ENCODE measurements at places on chromosomes 4 and X.

DNA sequence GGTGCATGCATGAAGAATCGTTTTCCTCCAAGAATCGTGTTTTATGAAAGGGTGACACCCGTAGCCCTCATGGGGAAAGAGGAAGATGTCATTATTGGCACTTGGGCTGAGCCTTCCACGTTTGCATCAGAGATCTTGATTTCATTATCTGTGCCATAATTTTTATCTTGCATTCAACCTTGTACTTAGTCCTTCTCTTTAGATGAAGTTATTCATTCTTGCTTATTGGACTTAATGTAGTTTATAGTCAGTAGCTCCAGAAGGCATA is 66.8 kb downstream of the GAB1 start:
- no peak overlapping the region for H3K4me3 ChIP-seq
- peaks cover 8% of the 10 kb centered on the region for H3K4me1 ChIP-seq
- H3K27ac ChIP-seq: no peak overlapping the region
- H3K27me3 ChIP-seq: no peaks in the 10 kb centered on the region

DNA sequence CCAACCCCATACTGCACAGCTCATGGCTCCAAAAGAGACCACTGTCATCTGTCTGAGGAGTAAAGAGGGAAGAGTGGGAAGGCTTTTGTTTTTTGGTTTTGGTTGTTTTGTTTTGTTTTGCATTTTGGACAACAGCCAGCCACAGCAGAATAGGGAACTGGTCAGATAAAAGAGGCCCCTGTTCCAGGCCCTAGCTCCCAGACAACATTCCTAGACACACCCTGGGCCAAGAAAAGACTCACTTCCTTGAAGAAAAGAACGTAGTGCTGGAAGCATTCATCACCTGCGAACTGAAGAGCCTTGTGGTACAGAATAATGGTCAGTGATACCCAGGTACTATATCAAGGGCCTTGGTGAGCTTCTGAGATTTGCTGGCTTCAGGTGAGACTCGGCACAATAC is 619.4 kb upstream of the SPANXN1 start:
- no peaks in the 10 kb centered on the region for H3K4me1 ChIP-seq
- H3K4me3 ChIP-seq: no peak overlapping the region
- H3K27ac ChIP-seq: no peak overlapping the region

DNA sequence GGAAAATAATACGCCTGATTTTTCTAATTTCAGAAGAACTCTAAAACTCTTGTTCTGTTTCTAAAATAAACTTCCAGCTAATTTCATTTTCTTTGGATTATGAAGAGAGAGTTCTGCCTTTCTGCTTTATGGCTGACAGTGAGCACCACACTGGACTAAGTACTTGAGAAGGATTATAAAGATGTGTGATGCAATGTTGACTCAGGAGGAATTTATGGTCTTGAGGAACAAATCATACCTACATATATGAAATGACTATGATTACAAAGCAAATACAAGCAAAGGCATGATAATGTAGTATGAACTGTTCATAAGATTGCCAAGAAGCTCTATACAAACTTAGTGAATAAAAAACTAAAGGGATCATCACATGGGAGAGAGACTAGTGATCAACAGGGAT is 13.0 kb upstream of the SLC25A5 start:
- no peak overlapping the region for H3K4me3 ChIP-seq
- H3K27ac ChIP-seq: no peak overlapping the region
- H3K27me3 ChIP-seq: no peaks in the 10 kb centered on the region
- DNase-seq: no peak
- H3K36me3 ChIP-seq: no peaks in the 10 kb centered on the region
- no peaks in the 10 kb centered on the region for H3K4me1 ChIP-seq

- no peak for DNase-seq
- no peaks in the 10 kb centered on the region for H3K36me3 ChIP-seq
- H3K4me3 ChIP-seq: no peak overlapping the region
- no peaks in the 10 kb centered on the region for H3K27me3 ChIP-seq
- H3K4me1 ChIP-seq: no peaks in the 10 kb centered on the region
These were observed 316.3 kb downstream of the TMA16 start for GRCh38 chr4:163810755-163811154.

GRCh38 chr4:124433500-124433899 is 279.0 kb downstream of the ANKRD50 start:
- H3K27me3 ChIP-seq: no peaks in the 10 kb centered on the region
- DNase-seq: no peak
- H3K27ac ChIP-seq: no peak overlapping the region
- no peaks in the 10 kb centered on the region for H3K36me3 ChIP-seq

- DNase-seq: no peak
- H3K4me3 ChIP-seq: no peak overlapping the region
- H3K27me3 ChIP-seq: no peaks in the 10 kb centered on the region
- H3K27ac ChIP-seq: no peak overlapping the region
- H3K36me3 ChIP-seq: no peaks in the 10 kb centered on the region
These were observed 55.4 kb downstream of the RBM46 start for GRCh38 chr4:154836513-154836912.
